Stimulated activated CD4-positive, alpha-beta T cell treated with anti-CD3 and anti-CD28 coated beads, Interleukin-1b, Interleukin-23, amount 100 ng/mL, for 1 hour (primary cell): ENCODE measurements at places on chromosomes 3 and 15.

GRCh38 chr3:127800508-127800907 is 21.8 kb downstream of the MGLL start:
- DNase-seq, result no peak

- no peak for DNase-seq
These were observed 121.7 kb upstream of the TLE3 start for GRCh38 chr15:70219256-70219895.

DNA sequence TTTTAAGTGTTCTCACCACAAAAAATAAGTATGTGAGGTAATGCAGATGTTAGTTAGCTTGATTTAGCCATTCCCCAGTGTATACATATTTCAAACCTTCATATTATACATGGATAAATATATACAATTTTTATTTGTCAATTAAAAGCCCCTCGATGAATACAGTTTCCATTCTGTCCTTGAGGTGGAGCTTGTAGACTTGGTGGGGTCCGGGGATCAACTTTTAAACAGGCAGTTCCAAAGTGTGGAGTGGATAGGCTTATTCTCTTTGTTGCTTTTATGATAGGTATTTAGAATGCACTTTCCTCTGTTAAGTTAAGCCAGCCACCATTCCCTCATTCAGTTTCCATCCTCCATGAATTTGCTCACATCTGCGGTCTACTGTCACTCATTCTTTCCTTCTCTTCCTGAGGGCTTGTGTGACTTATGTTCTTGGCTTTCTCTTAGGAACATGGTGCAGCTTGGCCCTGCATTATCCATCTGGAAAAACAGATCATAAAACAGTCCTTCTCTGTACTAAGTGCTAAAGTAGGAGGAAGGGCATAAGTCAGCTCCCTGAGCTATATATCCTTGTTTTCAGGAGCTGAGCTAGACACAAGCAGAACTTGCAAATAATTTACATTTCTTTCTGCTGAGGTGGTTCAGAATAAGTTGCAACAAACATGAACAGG is 149.1 kb downstream of the NFKBIZ start:
- DNase-seq, result no peak

GRCh38 chr3:48240000-48240963 is 622 bp upstream of the ZNF589 start:
- no peak for DNase-seq

GRCh38 chr15:101105059-101105891 is 146.6 kb downstream of the CHSY1 start:
- DNase-seq, result no peak

- DNase-seq, result no peak
These were observed 94.2 kb upstream of the ALDH1A3 start for GRCh38 chr15:100785181-100786138.

DNA sequence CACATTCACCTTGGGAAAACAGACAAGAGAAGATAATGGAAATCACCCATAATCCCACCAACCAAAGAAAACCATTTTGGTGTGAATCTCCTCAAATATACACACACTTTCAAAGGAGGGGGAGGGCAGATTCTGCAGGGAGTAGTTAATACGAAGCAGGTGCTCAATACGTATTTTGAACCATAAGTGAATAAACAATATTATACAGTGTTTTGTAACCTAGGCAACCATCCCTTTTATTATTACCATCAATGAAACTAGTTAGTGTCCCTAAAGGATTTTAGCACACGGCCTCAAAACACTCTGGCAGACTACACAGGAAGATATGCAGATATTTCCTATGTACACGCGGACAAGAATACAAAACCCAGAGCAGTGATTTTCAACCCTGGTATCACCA is 6.1 kb downstream of the OSBPL10 start:
- no peak for DNase-seq

GRCh38 chr3:54773271-54773670 is 154.6 kb downstream of the LRTM1 start:
- DNase-seq, result no peak

DNA sequence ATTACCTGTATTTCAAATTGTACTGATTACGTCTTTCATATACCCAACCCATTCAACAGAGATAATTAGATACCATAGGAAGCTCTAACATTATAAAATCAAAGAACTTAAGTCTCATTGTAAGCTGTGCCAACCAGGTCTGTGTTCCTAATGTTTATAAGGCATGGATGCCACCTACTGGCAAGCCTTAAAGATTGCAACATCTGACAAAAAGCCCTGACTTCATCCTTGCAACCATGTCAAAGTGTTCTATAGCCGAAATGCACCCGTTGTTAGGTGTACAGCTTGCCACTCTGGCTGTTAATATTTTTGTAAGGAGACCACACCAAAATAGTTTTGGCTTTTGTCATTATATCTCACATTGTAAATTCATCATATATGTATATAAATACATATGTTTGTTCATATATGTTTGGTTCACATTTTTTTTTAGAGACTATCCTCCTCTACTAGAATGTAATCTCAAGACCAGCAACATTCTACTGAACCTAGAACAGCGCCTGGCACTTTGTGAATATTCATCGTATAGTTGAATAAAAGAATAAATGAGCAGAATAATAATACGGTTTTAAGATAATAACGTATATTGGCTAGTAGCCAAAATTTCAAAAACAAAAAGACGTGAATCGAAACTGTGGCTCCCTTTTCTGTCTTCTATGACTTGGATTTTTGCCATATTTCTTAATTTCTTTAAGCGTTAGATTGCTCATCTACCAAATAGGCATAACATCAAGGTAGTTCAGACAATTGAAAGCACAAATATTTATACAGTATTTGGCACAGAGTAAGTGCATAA is 258.1 kb downstream of the TBL1XR1 start:
- DNase-seq, result no peak

DNA sequence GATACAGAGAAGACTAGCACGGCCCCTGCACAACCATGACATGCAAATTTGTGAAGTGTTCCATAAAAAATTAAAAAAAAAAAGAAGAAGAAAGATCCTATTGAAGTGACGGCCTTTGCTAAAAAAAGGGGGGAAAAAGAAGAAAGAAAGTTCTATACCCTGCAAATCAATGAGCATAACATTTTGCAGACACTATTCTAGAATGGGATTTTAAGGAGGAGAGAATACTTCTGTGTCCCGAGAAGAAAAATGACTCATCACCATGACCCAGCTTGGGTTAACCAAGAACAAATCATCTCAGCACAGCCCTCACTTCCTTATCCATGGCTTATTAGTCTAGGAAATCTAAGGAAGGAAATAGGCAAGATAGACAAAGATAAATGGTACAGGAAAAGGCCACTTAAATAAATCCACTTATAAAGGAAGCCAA is 7.4 kb upstream of the SH3BP5 start:
- DNase-seq, result no peak

- no peak for DNase-seq
These were observed 49.6 kb upstream of the TLE3 start for GRCh38 chr15:70147178-70147760.

DNA sequence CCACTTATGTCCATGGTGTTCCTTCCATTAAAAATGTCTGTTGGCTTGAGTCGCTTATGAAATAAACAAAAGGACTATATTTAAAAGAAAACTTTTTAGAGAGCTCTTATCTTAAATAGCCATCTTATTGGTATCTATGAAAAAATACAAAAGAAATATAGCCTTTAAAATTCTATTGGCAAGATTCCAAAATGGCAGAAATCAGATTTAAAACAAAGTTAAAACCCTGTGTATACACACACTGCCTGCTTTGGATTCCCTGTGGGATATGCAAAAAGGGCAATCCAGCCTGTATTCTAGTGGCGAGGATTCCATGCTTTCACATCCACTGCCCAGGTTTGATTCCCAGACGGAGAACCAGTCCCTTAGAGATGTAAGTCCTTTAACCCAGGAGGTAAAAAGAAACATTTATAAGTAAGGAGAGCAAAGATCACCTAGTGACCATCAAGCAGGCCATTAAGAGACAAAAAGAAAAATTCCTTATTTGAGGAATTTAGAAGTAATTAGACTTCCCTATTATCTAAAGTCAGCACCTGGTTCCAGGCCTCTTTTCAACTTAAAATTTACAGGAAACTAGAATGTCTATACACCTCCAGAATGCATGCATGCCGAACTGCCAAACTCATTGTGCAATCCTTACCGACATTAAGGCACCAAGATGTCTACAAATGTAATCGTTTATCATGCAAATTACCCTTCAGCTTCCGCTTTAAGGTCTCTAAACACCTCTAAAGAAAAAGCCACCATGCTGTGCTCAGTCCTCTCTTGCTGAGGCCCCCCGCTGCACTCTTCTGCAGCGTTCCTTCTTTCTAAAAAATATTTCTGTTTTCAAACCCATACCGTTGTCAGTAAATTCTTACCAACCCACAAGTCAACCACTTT is 69.6 kb upstream of the STRIT1 start:
- DNase-seq, result no peak

GRCh38 chr15:99106417-99107220 is 1.7 kb downstream of the SYNM start:
- no peak for DNase-seq

DNA sequence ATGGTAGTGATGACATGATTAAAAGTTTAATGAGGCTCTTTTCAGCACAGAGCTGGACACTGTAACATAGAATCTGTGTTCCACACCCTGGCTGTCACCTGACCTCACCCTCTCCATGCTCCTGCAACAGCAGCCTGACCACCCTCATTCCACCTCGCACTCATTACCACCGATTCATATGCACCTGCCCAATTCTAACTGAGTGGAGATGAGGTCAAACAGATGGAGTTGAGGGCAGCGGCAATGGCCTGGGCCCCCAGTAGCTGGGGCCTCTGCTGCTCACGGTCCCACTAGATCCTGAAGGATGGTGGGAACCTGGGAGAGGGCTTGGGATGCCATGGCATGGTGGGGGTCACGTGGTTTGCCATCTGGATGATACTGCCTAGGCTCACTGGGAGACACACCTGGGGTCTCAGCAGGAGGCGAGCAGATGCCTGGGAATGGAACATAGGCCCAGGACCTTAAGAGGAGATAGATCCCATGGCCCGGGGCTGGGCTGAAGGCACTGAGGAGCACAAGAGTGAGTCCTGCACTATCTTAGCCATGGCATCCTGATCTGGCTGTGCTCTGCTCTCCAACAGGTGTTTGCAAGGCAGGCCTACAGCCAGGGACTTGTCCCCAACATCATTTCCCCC is 1.3 kb downstream of the SCN5A start:
- DNase-seq, result no peak

GRCh38 chr3:66475386-66476020 is 25.3 kb downstream of the LRIG1 start:
- no peak for DNase-seq

DNA sequence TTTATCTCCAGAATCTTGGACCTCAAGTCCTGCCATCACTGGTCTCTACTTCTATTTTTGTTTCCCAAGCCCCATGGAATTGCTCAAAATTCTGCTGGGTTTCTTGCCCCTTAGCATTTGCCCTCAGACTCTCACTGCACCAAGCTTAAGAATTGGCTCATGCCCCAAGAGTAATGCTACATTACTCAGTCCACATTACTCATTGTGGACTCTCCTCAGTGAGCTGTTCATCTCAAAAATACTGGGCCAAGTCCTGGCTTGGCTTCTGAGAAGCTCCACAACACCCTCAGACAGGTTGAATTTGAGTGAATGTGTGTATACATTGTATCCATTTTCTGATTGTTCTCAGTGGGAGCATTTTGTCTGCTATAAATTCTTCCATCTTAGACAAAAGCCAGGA is 364.4 kb upstream of the ARHGEF26 start:
- DNase-seq, result no peak

GRCh38 chr3:113574213-113574612 is 41.9 kb downstream of the SIDT1 start:
- no peak for DNase-seq

GRCh38 chr3:148723631-148724030 is 25.9 kb downstream of the AGTR1 start:
- no peak for DNase-seq

- DNase-seq, result no peak
These were observed 910.2 kb downstream of the TUSC7 start for GRCh38 chr3:117619805-117620204.

DNA sequence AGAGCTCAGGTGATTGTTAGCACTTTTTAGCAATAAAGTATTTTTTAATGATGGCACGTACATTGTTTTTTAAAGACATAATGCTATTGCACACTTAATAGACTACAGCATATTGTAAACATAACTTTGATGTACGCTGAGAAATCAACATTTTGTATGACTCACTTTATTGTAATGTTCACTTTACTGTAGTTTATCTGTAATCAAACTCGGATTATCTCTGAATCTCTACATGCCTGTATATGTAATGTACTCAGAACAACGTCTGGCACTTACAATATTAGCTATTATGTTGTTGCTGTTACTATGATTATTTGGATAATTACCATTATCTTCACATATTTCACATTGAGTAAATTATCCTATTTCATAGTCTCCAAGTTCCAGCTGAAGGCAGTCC is 137.9 kb upstream of the CHRM5 start:
- DNase-seq, result no peak

GRCh38 chr3:186382217-186382885 is 20.3 kb upstream of the DGKG start:
- DNase-seq, result no peak

- no peak for DNase-seq
These were observed 29.3 kb downstream of the CEP152 start for GRCh38 chr15:48781481-48782081.

- DNase-seq, result no peak
These were observed 16.5 kb downstream of the DUSP7 start for GRCh38 chr3:52039846-52040245.

- DNase-seq, result no peak
These were observed 273.3 kb upstream of the ZPLD1 start for GRCh38 chr3:102161384-102162006.

DNA sequence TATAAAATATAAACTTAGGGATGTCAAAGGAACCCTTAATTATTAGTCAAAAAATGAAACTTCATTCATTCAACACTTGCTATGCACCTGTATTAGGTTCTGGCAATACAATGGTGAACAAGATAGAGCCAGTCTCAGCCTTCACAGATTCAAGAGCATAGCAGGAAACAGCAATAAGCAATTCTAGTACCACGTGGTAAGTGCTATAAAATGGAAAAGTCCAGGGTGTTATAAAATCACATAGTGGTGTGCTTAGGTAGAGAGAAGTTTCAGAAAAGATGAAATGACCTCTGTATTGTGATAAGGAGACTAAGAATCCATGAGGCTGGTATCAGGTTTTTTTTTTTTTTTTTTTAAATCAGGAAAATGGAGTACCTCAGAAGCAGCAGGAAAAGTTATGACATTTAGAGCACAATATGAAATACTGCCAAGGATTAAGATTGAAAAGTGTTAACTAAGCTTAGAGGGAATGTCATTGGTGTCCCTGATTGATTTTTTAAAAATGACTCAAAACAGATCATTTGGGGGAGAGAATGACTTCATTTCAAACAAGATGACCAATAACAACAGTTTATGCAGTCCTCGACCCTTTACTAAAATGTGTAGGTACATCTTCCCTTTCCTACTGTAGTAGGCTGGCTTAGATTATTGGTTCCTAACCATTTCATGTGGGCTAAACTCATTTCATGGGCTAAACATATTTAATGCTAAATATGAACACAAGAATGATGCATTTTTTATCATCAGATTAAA is 5.0 kb downstream of the TOMM70 start:
- no peak for DNase-seq

- DNase-seq, result no peak
These were observed 36.8 kb downstream of the BTD start for GRCh38 chr3:15638193-15638890.
